ENCODE measurements at places on chromosomes 1 and 21.
A peak's percentile ranks its signal among the peaks of the same experiment; 100 is the strongest.

DNA sequence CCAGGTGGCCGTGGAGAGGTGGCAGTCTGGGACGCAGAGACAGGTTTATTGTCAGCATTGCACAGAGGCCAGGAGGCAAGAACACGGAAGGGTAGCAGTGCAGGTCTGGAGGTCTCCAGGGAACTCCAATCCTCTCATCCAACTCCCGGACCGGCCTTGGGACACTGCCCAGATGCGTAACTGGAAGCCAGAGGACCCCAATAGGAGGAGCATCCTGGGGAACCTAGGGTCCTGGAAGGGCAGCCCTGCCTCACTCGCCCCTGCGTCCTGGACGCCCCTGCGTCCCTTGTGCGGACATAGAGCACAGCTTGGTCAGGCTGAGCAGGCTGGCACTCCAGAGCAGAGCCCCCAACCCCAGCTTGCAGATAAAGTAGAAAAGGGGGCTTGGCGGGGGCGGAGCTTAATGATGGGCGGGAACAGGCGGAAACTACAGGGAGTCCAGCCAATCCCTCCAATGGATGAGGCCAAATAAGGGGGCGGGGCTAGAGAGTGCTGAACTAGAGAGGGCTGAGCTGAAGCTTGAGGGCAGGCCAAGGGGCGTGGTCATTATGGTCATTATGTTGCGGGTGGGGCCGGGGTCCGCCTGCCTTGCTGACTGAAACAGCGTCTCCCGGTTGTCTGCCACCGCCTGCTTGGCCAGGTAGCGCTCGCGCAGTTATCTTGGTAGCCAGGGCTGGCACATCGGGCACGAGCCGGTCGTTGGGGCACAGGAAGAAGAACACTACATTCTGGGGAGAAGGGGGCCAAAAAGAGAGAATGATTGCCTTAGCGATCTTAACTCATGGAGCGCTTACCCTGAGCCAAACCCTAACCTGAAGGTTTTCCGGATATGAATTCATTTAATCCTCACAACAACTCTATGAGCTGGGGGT is 3.7 kb upstream of the ARHGEF19 start:
- peak; percentile 65 for DNase-seq

DNA sequence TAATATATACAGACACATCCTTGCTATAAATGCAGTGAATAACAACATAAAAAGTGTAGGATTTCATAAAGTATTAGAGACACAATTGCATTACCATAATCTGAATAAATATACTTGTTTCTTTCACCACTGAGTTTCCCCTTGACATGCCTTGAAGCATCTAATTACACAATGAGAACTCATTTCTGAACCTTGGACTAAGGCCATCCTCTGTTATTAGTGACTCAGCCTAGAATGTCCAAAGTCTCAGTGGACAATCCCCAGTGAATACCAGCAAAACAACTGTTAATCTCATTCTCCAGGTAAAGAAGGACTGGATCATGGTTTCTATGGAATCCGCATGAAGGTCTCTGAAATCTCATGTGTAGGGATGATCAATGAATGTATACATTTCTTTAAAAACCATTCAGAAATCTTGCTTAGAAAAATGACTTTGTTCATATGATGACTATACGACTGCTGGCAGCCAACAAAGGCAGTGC is at the start of gene OR2L5:
TSS of gene OR2L5 (plus strand) at position 432 of the 482 bp plus-strand sequence. CDS start 8,288 bp downstream, outside the sequence.
- DNase-seq, result no peak

GRCh38 chr21:25722631-25723030 is 12.1 kb downstream of the ATP5PF start:
- DNase-seq, result no peak

GRCh38 chr21:14353231-14353630 is 29.7 kb downstream of the HSPA13 start:
- DNase-seq, result no peak

- DNase-seq, result peak; percentile 63
These were observed 47.0 kb downstream of the AHDC1 start for GRCh38 chr1:27556781-27557595.

DNA sequence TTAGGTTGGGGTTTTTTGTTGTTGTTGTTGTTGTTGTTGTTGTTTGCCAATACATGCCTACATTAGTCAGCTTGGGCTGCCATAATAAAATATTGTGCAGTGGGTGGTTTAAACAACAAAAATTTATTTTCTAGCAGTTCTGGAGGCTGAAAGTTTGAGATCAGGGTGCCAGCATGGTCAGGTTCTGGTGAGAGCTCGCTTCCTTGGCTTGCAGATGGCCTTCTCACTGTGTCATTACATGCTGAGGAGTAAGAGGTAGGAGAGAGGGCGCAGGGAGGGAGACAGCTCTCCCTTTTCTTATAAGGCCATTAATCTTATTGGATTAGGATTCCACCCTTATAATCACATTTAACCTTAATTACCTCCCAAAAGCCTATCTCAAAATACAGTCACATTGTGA is 52.7 kb downstream of the DIRAS3 start:
- DNase-seq, result no peak

GRCh38 chr1:171179318-171180227 is 5.5 kb upstream of the FMO2 start:
- no peak for DNase-seq

DNA sequence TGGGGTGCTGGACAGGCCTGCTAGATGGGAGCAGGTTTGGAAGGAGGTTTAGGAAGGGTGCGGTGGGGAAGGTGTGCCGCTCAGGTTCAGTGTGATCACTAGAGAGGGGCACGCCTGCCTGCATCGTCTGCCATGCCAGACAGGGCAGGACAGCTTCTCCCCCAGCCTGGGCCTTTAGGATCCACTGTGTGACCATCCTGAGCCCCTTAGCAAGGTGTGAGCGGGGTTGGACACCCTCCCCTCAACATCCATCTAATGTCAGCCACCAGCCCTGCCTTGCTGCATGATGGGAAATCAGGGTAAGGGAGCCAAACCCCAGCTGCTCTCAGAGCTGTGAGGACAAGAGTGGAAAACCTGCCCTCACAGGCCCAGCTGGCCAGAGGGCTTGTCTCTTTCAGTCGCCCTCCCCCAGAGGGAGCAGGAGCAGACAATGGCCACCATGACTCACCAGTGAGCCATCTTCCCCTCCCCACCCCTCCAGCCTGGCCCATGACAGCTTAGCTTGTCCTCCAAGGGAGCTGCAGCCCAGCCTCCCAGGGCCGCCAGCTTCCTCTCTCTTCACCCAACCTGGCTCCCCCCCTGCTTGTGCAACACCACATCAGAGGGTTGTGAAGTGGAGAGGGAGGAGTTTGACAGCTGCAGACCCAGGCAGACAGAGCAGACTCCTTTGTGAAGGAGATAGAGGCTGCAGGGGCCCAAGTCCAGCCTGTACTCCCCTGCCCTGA is 37.0 kb downstream of the NUAK2 start:
- DNase-seq, result peak; percentile 84

GRCh38 chr21:42614396-42614795 is 39.0 kb upstream of the PDE9A start:
- no peak for DNase-seq

- no peak for DNase-seq
These were observed 155.4 kb downstream of the PGBD5 start for GRCh38 chr1:230270559-230271281.

- DNase-seq, result no peak
These were observed 14.2 kb upstream of the GNG12 start for GRCh38 chr1:67847466-67847865.

Data from DMS79 (cell line).